Stimulated activated CD4-positive, alpha-beta T cell treated with anti-CD3 and anti-CD28 coated beads, Interleukin-4, amount 100 ng/mL, for 4 hours (primary cell): ENCODE measurements at places on chromosomes 4 and X.

GRCh38 chr4:121980643-121981042 lies 28.8 kb upstream of the TRPC3 start:
- DNase-seq, result no peak

- peak; percentile 72 for DNase-seq
Measured at GRCh38 chr4:121255986-121256750, 92.0 kb upstream of the TNIP3 start.

DNA sequence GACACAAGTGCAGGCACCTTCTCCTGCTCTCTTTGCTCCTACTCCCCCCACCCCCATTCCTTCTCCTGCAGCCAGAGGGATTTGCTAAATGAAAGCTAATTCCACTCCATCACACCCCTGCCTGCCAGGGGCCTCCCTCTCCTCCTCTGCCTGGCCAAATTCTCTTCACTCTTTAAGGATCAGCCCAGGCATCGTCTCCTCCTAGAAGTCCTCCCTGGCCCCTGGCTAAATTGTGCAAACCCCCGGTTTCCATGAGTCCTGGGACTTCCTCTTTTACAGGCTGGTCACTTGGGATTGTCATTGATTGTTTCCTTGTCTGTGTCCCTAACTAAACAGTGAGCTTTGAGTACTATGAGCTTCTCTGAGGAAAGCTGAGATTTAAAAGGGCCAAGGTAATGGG lies 8.7 kb upstream of the ABLIM2 start:
- DNase-seq, result no peak

DNA sequence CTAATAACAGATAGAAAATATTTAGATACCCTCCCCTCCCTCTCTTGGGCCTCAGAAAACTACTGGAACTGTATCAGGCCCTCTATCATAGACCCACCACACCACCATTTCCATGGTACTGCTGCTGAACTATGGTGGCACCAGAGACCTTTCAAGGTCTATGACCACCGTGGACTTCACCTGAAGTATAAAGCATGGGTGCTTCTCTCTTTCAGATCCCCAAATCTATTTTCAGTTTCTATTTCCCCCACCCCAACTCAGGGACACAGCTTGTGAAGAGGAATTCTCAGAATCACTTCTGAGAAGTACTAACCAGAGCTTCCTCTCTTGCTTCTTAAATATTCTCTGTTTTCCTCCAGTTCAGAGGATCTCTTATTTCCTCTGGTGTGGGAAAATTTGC lies 840.8 kb upstream of the HTR2C start:
- DNase-seq, result no peak

DNA sequence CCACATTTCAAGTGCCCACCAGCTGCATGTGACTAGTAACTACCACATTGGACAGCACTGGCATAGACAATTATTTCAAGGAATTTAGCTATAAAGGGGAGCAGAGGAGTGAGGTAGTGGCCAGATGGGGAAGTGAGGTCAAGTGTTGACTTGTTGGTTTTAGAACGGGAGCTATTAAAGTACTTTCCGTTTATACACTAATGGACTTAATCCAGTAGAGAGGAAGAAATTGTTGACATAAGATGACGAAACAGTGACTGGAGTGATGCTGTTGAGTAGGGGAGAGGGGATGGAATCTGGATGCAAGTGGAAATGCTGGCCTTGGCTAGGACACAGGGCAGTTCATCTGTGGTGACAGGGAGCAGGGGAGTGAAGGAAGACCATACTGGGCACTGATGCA lies 154.4 kb downstream of the AMMECR1 start:
- DNase-seq, result no peak

DNA sequence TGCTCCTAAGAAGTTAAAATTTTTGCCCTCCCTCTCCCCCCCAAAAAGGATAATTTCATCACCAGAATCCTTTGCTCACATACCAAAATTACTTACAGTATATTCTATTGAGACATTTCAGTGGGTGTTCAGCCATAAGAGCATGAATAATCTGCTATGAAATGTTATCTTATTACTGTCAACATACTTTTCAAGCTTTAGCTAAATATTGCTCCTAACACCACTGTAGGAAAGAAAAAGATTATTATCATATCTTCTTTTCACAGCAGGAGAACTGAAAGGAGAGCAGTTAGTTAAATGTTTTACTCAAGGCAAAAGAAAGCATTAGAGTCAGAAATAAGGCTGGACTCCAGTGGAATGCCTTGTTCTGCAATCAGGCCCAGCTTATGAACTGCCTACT lies 231.0 kb upstream of the GYPA start:
- no peak for DNase-seq

GRCh38 chr4:85369703-85370380 lies 105.1 kb upstream of the ARHGAP24 start:
- no peak for DNase-seq

DNA sequence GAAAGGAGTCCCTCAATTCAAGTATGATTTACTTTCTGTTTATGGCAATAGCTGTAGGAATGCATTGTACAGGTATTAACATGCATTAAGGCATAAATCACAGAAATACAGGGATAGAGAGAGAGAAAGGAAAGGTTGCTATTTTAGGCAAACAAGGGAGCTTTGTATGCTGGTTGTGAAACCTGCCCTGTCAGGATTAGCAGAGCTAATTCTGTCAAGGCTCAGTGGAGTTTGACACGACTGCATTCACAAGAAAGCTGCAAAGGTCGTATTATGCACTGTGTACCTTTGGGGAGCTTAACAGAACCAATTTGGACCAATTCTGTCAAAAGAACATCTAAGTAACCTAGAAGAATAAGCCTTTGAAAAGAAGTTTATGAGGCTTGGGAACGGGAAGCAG lies 239.3 kb downstream of the GRIA2 start:
- DNase-seq, result no peak

DNA sequence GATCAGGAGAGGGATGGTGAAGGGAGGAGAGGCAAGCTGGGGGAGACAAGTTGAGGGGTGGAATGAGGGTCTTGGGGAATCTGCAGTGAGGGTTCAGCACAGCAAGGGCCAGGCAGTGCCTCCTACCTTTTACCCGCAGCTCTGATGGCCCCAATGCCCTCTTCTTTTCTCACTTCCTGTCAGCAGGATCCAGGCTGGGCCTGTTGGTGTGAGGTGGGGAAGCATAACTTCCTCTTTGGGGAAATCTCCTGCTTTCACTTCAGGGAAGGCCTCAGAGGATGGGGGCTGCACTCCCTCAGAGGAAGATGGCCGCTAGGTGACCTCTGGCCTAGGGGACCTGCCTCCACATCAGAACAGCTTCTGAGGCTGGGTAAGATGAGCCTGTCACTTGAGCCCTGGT lies 36.5 kb downstream of the EFNB1 start:
- DNase-seq, result no peak

- no peak for DNase-seq
Measured at GRCh38 chr4:148335133-148335532, 107.1 kb downstream of the NR3C2 start.

DNA sequence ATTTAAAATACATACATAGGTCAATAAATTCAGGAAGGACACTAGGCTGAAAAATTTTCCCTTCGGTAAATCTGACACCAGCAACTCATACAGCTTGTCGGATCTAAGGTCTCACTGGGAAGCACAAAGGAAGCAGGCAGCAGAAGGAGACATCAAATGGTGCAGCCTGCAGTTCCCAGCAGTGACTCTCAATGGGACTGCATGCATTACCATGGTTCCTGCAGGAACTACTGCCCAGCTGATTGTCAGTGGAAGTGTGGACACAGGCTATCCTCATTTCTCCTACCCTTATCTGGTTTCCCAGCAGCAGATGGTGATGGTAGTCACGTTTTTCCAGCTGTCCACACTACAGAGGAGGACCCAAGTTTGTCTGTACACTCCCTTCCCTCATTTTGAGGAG lies 113.3 kb downstream of the PPP1R2C start:
- no peak for DNase-seq

DNA sequence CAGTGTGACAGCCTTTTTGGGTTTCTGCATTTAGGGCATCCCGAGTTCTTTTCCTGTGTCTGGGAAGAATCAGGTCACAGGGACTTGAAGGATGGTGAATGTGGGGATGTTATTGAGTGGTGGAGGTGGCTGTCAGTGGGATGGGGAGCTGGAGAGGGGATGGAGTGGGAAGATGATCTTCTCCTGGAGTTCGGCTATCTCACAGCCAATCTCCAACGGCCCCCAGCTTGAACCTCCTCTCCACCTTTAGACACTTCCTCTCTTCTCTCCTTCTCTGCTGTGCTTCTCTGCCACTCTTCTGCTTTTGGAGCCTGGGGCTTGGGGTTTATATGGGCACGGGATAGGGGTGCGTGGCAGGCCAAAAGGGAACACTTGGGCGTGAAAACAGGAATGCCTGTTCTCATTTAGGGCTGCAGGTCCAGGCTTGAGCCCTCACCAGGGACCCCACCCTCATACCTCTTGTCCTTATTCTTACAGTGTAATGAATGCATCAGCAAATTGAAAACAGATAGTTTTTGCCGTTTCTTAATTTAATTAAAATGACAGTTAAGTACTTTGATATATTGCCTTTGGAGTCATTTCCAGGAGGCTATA lies 37.5 kb downstream of the USP9X start:
- DNase-seq, result no peak

GRCh38 chr4:186855111-186855510 lies 131.5 kb upstream of the FAT1 start:
- DNase-seq, result no peak

DNA sequence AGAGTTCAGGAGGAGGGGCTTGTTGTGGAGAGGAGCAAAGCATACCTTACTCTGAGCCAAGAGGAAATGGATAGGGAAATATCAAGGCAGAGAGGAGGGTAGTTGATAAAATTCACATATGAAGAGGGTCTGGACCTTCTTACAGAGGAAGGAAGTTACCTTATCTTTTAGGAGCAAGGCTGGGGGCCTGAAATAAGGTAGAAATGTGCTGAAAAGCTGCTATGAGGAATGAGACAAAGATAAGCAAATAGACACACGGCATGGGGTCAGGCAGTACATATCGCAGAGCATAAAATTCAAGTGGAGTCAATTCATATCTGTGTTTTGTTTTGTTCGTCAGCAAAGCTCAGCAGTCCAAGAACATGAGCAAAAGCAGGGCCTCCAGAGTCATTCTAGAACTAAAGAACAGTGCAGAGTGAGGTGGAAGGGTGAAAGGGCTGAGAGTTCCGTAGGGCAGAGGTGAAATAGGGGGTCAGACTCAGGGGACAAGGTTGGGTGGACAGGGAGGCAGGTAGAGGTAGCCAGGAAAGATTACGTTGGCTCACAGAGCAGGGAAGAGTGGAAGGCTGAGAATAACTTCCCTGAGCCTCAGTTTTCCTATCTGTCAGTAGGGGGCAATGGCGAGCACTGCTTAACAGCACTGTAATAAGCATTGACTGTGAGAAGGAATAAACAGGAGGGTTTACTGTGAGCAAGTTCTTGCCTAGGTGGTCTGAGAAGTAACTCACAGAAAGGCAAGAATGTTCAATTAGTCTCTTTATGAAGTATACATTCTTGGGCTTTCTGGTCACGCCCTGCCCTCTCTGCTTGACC lies 9.2 kb downstream of the VSIG4 start:
- DNase-seq, result no peak

GRCh38 chr4:16297003-16297402 lies 70.7 kb upstream of the TAPT1 start:
- DNase-seq, result no peak
